ENCODE measurements at places on chromosomes 4 and X. TPM values are rescaled to one million over a fixed set of nuclear protein-coding genes. Genes with fewer than 3 reads are reported as not detected.
A peak's percentile ranks its signal among the peaks of the same experiment; 100 is the strongest.

DNA sequence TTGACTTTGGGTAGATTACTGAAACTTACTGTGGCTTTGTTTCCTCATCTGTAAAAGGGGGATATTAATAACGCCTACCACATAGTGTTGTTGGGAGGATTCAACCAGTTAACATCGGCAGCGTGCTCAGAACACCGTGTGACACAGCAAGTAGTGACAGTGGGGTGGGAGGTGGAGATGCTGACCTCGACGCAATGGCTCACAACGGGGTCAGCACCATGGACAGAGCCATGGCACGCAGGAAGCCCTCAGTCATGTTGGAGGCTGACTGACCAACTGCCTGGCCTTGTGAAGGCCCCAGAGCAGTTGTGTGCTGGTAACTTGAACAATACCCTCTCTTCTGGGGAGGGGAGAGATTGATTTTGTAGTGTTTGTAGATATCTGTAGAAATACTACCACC lies 93.2 kb downstream of the WFS1 start:
- no peaks in the 10 kb centered on the region for H3K36me3 ChIP-seq
- peak; percentile 5 for DNase-seq
- H3K4me1 ChIP-seq, result no peaks in the 10 kb centered on the region
- H3K4me3 ChIP-seq, result no peak overlapping the region
- H3K27ac ChIP-seq, result no peak overlapping the region
- H3K27me3 ChIP-seq, result no peaks in the 10 kb centered on the region

DNA sequence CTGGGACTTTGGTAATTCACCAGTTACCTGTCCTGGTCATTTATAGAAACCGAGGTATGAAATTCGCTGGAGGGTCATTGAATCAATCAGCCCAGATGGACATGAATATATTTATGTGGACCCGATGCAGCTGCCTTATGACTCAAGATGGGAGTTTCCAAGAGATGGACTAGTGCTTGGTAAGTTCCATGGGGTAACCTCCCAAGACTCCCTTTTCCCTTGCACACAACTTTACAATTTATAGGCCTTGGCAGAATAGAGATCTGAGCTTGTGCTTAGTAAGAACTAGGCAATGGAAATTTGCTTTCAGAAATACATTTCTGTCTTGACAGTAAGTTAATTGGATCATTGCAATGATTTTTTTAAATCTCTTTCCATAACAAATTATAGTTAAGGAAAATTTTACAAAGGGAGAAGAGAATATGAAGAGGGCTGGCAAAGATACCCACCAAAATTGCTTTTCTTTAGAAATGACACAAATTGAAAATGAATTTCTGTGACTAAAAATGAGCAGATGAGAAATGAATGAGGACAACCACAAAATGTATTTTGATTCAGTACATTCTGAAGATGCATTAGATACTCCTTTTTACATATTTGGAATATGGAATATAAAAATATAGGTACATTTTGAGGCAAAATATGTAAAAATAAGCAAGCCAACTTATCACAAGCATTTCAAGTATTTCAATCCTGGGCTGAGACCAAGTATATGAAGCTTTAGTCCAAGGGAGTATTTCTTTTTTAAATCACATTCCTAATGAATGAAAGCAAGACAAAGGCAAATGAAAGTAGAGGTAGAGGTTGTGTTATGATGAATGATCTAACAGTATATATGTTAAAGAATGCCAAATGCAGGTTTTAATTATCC lies 45.9 kb downstream of the PDGFRA start:
- H3K36me3 ChIP-seq, result no peaks in the 10 kb centered on the region
- no peak overlapping the region for H3K27ac ChIP-seq
- no peak for DNase-seq
- no peak overlapping the region for H3K4me3 ChIP-seq

DNA sequence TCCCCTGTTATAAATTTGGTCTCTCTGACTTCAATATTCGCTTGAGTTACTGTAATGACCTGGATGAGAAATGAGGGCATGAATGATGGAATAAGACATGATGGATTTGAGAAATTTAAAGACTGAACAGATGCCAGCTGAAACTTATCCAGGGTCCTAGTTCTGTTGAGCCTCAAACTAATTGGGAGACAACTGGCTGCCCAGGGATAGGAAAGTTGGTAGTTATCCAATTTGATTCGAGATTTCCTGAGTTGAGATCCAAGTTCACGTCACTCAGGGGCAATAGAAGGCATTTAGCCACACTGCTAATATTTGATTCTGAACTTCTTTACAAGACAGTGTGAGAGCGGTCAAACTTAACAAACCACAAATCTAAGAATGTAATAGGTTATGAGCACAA lies 159.0 kb upstream of the CXCL13 start:
- no peaks in the 10 kb centered on the region for H3K36me3 ChIP-seq
- H3K27me3 ChIP-seq, result no peaks in the 10 kb centered on the region
- DNase-seq, result no peak

DNA sequence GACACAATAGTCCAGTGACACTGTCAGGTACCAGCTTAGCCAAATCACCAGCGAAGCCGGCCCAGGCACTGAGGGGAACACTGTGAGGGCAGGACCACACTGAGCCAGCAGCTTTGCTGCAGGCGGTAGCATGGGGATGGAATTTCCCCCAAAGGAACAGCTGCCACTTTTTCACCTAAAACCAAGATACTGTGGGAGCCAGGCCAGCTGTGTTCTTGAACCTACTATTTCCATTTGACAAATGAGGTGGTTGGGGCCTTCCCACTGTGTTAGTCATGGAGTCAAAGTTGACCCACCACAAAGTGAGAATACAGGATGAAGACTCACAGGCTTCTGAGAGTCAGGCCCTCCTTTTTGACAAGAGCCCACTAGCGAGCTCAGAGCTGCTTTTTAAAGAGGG lies 70.7 kb upstream of the SH3RF1 start:
- no peak overlapping the region for H3K4me3 ChIP-seq
- no peaks in the 10 kb centered on the region for H3K4me1 ChIP-seq
- no peaks in the 10 kb centered on the region for H3K36me3 ChIP-seq

The PABPC4L gene
- 1.6 TPM for total RNA-seq

The AWAT2 gene
- 0.21 TPM for total RNA-seq

The POU4F2 gene
- total RNA-seq, result not detected

The PRDM8 gene
- 0.82 TPM for total RNA-seq

The SUPT20HL2 gene
- not detected for total RNA-seq

The TMEM255A gene
- not detected for total RNA-seq

The SYTL4 gene
- total RNA-seq, result 18.4 TPM

Measured in endothelial cell of umbilical vein (primary cell).